ENCODE measurements at places on chromosomes 3 and 15.

- H3K27ac ChIP-seq = no peak overlapping the region
- H3K27me3 ChIP-seq = no peaks in the 10 kb centered on the region
- peaks cover 1% of the 10 kb centered on the region for H3K36me3 ChIP-seq
- no peak overlapping the region for H3K4me3 ChIP-seq
- no peak for DNase-seq
Measured at GRCh38 chr15:91413142-91413541, 313.1 kb downstream of the SV2B start.

DNA sequence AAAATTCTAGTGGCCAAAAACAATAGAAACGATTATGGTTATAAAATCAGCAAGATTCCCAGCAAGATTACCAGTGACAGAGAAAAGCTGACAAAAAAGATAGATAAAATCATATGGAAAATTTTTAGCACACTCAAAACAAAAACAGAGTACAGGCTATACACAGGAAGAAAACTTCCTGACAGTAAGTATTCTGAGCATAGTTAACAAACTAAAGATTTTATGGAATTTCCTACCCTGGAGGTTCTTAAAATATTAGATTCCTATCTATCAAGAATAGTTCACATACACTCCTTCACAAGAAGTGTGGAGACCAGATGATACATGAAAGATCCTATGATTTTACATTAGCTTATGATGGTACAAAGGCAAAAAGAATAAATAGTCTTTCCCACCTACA, 50.8 kb downstream of the ZNF148 start:
- no peaks in the 10 kb centered on the region for H3K27me3 ChIP-seq
- peaks cover 22% of the 10 kb centered on the region for H3K36me3 ChIP-seq
- no peak for DNase-seq
- H3K4me1 ChIP-seq = peaks cover 4% of the 10 kb centered on the region
- no peak overlapping the region for H3K27ac ChIP-seq
- no peak overlapping the region for H3K4me3 ChIP-seq

DNA sequence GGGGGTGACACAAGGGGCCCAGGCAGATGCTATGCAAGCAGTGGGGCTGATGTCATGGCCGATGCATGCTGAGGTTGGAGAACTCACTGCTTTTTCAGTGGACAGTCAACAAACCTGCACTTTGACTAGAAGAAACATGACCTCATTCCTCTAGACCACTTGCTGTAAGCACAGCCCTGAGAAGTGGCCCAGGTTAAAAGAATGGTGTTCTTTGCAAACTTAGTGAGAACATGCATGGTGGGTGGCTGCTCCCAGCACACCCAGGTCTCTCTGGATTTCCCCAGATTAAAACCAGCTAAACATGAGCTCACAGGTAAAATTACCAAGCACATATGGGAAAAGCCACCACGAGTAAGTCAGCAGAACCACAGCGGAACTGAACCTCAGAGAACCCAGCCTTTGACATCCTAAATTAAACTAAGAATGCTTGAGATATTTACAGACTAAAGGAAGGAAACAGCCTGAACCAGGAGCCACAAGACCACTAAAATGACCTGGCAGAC, 15.5 kb downstream of the DLEC1 start:
- peak; percentile 24 for DNase-seq
- peak overlapping the region; percentile 1 for H3K27ac ChIP-seq
- peak overlapping the region; percentile 4 for H3K4me3 ChIP-seq
- H3K27me3 ChIP-seq = no peaks in the 10 kb centered on the region

- peaks cover 39% of the 10 kb centered on the region for H3K4me1 ChIP-seq
Measured at GRCh38 chr3:120145542-120146285, 51.5 kb upstream of the GSK3B start.

DNA sequence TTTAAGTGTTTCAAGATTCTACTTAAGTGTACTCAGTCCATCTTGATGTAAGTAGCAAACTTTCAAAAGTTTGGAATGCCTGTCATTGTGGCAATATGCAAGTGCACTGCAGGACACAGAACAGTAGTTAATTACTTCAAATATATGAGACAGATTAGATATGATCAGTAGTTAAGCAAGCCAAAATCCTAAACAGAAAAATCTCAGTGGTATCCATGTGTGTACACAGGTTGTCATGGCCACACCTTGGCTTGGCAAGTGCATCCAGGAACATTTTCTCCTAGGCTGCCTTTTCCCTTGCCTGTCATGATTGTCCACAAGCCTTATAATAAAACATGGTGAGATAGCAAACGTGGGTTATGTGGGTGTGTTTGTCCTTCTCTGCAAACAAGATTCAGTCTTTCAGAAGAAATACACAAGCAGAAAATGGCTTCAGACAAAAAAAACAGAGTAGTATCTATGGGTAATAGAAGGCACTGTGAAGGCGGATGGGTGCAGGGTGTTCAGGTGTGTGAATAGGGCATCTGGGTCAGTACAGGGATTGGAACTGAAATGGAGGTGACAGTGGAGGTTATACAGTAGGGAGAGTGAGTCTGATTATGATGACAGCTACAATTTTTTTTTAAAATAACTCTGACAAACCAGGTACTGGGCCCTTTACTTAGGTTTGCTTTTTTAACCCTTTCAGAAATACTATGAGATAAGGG, 229.0 kb upstream of the LRIG1 start:
- H3K36me3 ChIP-seq = no peaks in the 10 kb centered on the region
- no peak overlapping the region for H3K27ac ChIP-seq
- H3K4me1 ChIP-seq = no peaks in the 10 kb centered on the region

DNA sequence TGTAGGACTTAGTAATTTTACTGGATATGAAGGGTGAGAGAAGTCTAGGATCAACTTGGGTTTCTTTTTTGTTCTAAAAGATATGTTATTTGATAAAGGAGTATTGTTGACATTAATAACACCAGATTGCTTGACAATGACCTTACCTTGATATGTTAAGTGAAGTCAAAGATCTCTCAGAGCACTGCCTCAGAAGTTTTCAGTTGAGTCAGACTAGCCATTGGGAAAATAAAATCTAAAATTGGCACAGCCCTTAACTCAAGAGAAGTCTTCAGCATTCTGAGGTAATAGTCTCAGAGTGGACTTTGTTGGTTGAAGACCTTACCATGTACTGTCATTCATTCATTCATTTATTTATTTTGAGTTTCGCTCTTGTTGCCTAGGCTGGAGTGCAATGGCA, 22.4 kb upstream of the ZNF609 start:
- H3K27ac ChIP-seq = no peak overlapping the region
- DNase-seq = no peak
- H3K27me3 ChIP-seq = no peaks in the 10 kb centered on the region

DNA sequence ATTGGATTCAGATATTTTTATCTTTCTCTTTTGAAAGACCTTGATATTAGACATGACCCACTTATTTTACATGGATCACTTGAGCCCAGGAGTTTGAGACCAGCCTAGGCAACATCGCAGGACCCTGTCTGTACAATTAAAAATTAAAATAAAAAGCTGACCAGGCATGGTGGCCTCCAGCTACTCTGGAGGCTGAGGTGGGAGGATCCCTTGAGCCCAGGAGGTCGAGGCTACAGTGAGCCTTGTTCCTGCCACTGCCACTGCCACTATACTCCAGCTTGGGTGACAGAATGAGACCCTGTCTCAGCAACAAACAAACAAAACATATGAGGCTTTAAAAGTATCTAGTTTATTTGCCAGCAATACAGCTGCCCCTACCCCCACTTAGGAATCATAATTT, 1.6 kb downstream of the RNF7 start:
- no peak for DNase-seq
- H3K36me3 ChIP-seq = peaks cover 5% of the 10 kb centered on the region
- peak overlapping the region; percentile 99 for H3K4me3 ChIP-seq
- no peaks in the 10 kb centered on the region for H3K27me3 ChIP-seq
- peaks cover 57% of the 10 kb centered on the region for H3K4me1 ChIP-seq
- H3K27ac ChIP-seq = peak overlapping the region; percentile 100

GRCh38 chr3:73622091-73622805, 2.5 kb downstream of the PDZRN3 start:
- H3K4me1 ChIP-seq = no peaks in the 10 kb centered on the region
- DNase-seq = no peak
- no peak overlapping the region for H3K4me3 ChIP-seq

- peaks cover 22% of the 10 kb centered on the region for H3K27me3 ChIP-seq
- no peaks in the 10 kb centered on the region for H3K36me3 ChIP-seq
- H3K4me3 ChIP-seq = peak overlapping the region; percentile 46
- no peak overlapping the region for H3K27ac ChIP-seq
- no peak for DNase-seq
- peaks cover 4% of the 10 kb centered on the region for H3K4me1 ChIP-seq
Measured at GRCh38 chr15:65982627-65983322, 113.5 kb downstream of the RAB11A start.

DNA sequence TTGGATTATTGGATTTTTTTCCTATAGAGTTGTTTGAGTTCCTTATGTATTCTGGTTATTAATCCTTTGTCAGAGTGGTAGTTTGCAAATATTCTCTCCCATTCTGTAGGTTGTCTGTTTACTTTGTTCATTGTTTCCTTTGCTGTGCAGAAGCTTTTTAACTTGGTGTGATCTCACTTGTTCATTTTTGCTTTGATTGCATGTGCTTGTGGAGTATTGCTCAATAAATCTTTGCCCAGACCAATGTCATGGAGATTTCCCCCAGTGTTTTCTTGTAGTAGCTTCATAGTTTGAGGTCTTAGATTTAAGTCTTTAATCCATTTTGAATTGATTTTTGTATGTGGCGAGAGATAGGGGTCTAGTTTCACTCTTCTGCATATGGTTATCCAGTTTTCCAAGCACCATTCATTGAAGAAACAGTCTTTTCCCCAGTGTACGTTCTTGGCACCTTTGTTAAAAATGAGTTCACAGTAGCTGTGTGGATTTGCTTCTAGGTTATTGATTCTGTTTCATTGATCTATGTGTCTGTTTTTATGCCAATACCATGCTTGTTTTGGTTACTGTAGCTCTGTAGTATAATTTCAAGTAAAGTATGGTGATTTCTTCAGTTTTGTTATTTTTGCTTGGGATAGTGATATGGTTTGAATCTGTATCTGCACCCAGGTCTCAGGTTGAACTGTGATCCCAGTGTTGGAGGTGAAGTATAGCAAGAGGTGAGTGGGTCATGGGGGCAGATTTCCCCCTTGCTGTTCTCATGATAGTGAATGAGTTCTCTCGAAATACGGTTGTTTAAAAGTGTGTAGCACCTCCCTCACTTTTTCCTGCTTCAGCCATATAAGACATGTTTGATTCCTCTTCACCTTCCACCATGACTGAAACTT, 46.1 kb upstream of the TNFSF10 start:
- H3K27ac ChIP-seq = peak overlapping the region; percentile 8
- H3K4me1 ChIP-seq = peaks cover 14% of the 10 kb centered on the region
- DNase-seq = no peak
- H3K27me3 ChIP-seq = peaks cover 8% of the 10 kb centered on the region
- H3K4me3 ChIP-seq = no peak overlapping the region

DNA sequence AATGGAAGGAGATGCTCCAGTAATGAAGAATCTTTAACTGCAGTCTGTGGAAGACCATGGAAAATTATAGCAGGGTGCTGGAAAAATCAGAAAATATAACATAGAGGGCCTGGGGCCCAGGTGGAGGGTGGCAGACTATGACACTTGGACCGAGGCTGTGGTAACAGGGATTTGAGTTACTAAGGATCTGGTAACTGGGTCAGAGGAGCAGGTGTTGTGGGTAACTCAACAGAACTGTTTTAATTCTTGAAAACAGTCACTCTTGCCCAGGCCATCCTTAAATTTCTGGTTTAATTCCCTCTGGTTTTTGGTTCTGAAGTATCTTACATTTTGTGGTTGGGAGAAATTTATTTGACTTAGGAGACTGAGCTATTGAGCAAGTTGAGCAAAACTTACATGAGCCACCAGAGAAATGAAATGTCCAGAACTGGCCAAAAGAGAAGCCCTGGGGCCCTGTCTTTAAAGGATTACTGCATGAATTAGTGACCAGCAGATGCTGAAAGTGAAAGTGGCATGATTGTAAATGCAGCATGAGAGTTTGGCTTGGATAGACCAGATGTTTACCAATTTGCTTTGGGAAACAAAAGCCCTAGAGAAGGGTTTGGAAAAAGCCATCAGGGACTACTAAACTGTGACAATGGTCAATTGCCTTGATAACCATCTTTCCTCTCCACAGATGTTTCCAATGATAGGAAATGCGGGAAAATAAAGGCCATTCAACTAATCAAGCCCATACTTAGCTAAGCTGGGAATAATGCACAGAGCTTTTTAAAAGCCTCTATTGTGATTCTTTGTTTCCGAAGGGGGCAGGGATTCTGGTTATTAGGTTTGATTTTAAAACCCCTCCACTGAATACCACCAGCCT, 374.9 kb upstream of the TGFBR2 start:
- DNase-seq = no peak
- peaks cover 11% of the 10 kb centered on the region for H3K4me1 ChIP-seq
- H3K4me3 ChIP-seq = no peak overlapping the region
- no peaks in the 10 kb centered on the region for H3K27me3 ChIP-seq
- peaks cover 3% of the 10 kb centered on the region for H3K36me3 ChIP-seq

GRCh38 chr3:101779822-101780381, 891 bp downstream of the NXPE3 start:
- H3K4me1 ChIP-seq = peaks cover 51% of the 10 kb centered on the region
- H3K27me3 ChIP-seq = no peaks in the 10 kb centered on the region
- no peak for DNase-seq

GRCh38 chr3:85939074-85939482, 980.3 kb downstream of the CADM2 start:
- no peak overlapping the region for H3K27ac ChIP-seq
- no peaks in the 10 kb centered on the region for H3K27me3 ChIP-seq
- no peak overlapping the region for H3K4me3 ChIP-seq
- no peak for DNase-seq
- H3K4me1 ChIP-seq = no peaks in the 10 kb centered on the region

GRCh38 chr3:111134302-111134701, 62.7 kb downstream of the NECTIN3 start:
- DNase-seq = no peak
- no peaks in the 10 kb centered on the region for H3K36me3 ChIP-seq
- H3K4me1 ChIP-seq = no peaks in the 10 kb centered on the region

DNA sequence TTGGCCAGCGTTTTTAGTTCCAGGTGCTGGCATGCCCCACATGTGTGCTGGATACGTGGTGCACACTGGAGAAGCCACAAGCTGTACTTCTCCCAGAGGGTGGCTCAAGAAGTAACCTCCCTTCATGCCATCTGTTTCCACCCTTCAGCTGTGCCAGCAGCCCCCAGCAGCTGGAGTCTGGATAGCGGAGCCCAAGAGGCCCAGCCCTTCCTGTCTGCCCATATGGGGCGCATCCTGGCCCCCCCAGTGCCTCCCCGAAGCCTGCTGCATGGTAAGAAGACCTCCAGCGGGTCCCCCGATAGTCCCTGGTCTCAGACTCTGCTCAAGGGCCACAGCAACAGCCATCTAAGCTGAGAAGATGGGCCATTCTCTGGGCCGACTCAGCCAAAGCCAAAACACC, 5.8 kb upstream of the MANF start:
- H3K4me1 ChIP-seq = peaks cover 24% of the 10 kb centered on the region
- H3K27ac ChIP-seq = no peak overlapping the region
- H3K27me3 ChIP-seq = no peaks in the 10 kb centered on the region
- DNase-seq = no peak
- H3K4me3 ChIP-seq = no peak overlapping the region

Data from activated T-cell treated with anti-CD3 and anti-CD28 coated beads, Interleukin-2, amount 50 U/mL, for 72 hours (primary cell).